ENCODE measurements at places on chromosomes 7 and 10. TPM values are rescaled to one million over a fixed set of nuclear protein-coding genes. Genes with fewer than 3 reads are reported as not detected.
A peak's percentile ranks its signal among the peaks of the same experiment; 100 is the strongest.

The TEX36 gene
- polyA plus RNA-seq: not detected

The UBN2 gene
- polyA plus RNA-seq: 3.2 TPM

- no peak for DNase-seq
- H3K4me3 ChIP-seq: no peak overlapping the region
- H3K36me3 ChIP-seq: no peaks in the 10 kb centered on the region
- H3K27ac ChIP-seq: no peak overlapping the region
- H3K27me3 ChIP-seq: no peaks in the 10 kb centered on the region
These were observed 178.6 kb downstream of the FANK1 start for GRCh38 chr10:126075009-126075408.

DNA sequence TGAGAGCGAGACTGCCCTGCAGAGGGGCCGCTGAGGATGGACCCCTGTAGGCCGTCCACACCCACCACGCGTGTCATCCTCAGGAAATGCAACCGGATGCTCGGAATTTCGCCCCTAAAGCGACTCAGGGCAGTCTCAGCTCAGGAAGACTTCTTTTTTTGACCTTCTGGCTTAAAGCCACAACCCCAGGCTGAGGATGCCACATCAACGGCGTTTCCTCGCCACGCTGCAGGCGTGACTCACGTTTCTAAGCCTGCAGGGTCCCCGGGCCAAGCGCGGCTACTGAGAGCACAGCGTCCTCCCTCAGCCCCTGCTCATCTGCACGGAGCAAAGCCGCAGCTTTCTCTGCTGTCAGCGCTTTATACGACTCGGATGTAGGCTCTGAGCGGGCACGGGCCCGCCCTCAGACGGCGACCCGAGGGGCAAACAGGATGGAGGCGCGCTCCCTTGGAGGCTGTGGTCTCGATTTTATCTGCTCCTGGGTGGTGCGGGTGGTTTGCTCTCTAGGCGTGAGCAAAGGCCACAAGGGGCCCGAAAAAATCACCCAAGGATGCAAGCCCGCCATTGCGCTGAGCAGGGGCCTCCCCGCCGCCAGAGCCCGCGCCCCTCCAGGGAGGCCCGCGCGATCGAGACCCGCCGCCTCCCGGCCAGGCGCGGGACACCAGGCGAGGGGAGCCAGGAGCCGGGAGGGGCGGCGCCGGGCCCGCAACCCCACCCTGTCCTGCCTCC lies 726 bp upstream of the INSIG1 start:
- H3K4me3 ChIP-seq: peak overlapping the region; percentile 68
- peaks cover 38% of the 10 kb centered on the region for H3K4me1 ChIP-seq
- H3K36me3 ChIP-seq: peaks cover under 1% of the 10 kb centered on the region
- peak overlapping the region; percentile 89 for H3K27ac ChIP-seq
- H3K27me3 ChIP-seq: no peaks in the 10 kb centered on the region

GRCh38 chr10:13102002-13102794 lies 2.2 kb downstream of the OPTN start:
- H3K4me1 ChIP-seq: peaks cover 49% of the 10 kb centered on the region
- H3K27ac ChIP-seq: no peak overlapping the region
- H3K27me3 ChIP-seq: no peaks in the 10 kb centered on the region
- H3K4me3 ChIP-seq: no peak overlapping the region
- H3K36me3 ChIP-seq: no peaks in the 10 kb centered on the region

- H3K36me3 ChIP-seq: peaks cover 59% of the 10 kb centered on the region
- H3K4me1 ChIP-seq: no peaks in the 10 kb centered on the region
- no peak for DNase-seq
- H3K4me3 ChIP-seq: no peak overlapping the region
- H3K27me3 ChIP-seq: no peaks in the 10 kb centered on the region
- H3K27ac ChIP-seq: no peak overlapping the region
These were observed 71.4 kb downstream of the WDR37 start for GRCh38 chr10:1127629-1128028.

GRCh38 chr10:123204127-123204461 lies 49.9 kb downstream of the BUB3 start:
- H3K4me1 ChIP-seq: peaks cover 6% of the 10 kb centered on the region
- DNase-seq: no peak
- no peaks in the 10 kb centered on the region for H3K27me3 ChIP-seq
- H3K36me3 ChIP-seq: no peaks in the 10 kb centered on the region

DNA sequence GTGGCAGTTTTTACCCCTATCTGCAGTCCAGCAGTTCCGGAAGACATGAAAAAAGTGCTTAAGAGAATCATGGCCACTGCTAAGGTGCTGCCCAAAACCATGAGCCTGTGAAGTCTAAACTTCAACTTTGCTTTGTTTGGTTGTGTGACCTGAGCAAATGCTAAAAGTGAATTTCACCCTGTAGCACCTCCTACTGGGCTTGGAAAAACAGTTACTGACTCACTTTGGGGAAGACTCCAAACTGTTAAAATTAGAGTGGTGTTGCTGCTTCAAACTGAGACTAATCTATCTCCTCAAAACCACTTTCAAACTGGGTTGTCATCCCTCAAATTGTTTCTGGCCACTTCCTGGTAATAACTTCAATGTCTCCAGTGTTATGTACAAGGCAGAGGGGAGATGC lies 21.3 kb downstream of the MKX start:
- H3K4me1 ChIP-seq: no peaks in the 10 kb centered on the region
- no peak for DNase-seq
- H3K36me3 ChIP-seq: no peaks in the 10 kb centered on the region

GRCh38 chr7:100159099-100159623 lies 638 bp upstream of the TRAPPC14 start:
- H3K27ac ChIP-seq: peak overlapping the region; percentile 75
- no peaks in the 10 kb centered on the region for H3K27me3 ChIP-seq
- no peak for DNase-seq
- peak overlapping the region; percentile 42 for H3K4me3 ChIP-seq
- H3K36me3 ChIP-seq: peaks cover 13% of the 10 kb centered on the region

DNA sequence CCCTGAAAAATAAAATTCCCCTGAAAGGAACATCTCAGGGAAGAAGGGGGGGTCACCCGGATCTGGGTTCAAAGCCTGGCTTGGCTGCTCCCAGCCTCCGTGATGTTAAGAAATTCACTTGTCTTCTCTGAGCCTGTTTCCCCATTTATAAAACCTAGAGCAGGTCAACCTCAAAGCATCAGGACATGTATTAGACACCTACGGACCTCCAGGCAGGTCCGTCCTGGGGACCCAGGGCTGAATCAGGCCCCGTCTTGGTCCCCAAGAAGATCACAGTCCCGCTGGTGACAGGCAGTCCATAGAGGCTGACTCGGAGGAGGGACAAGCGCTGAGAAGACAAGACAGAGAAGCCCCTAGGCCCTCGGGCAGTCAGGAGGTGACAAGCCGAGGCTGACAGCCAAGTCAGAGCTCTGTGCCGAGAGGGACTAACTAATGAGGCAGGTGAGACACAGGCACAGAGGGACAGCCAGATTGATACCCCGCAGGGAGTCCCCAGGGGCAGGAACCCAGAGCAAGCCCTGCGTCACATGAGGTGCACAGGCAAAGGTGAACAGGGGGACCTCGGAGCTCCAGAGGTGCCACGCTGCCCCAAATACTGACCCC lies 2.9 kb downstream of the MYL10 start:
- H3K27ac ChIP-seq: no peak overlapping the region
- H3K36me3 ChIP-seq: no peaks in the 10 kb centered on the region
- no peak for DNase-seq
- no peaks in the 10 kb centered on the region for H3K27me3 ChIP-seq

- no peaks in the 10 kb centered on the region for H3K36me3 ChIP-seq
- peaks cover 16% of the 10 kb centered on the region for H3K4me1 ChIP-seq
- DNase-seq: no peak
- no peak overlapping the region for H3K4me3 ChIP-seq
- no peaks in the 10 kb centered on the region for H3K27me3 ChIP-seq
These were observed 43.4 kb upstream of the PRSS58 start for GRCh38 chr7:142301299-142301698.

- no peak overlapping the region for H3K27ac ChIP-seq
- no peak for DNase-seq
- no peaks in the 10 kb centered on the region for H3K27me3 ChIP-seq
- no peaks in the 10 kb centered on the region for H3K4me1 ChIP-seq
- H3K36me3 ChIP-seq: no peaks in the 10 kb centered on the region
These were observed 107.4 kb downstream of the DNAJB6 start for GRCh38 chr7:157444011-157444842.

DNA sequence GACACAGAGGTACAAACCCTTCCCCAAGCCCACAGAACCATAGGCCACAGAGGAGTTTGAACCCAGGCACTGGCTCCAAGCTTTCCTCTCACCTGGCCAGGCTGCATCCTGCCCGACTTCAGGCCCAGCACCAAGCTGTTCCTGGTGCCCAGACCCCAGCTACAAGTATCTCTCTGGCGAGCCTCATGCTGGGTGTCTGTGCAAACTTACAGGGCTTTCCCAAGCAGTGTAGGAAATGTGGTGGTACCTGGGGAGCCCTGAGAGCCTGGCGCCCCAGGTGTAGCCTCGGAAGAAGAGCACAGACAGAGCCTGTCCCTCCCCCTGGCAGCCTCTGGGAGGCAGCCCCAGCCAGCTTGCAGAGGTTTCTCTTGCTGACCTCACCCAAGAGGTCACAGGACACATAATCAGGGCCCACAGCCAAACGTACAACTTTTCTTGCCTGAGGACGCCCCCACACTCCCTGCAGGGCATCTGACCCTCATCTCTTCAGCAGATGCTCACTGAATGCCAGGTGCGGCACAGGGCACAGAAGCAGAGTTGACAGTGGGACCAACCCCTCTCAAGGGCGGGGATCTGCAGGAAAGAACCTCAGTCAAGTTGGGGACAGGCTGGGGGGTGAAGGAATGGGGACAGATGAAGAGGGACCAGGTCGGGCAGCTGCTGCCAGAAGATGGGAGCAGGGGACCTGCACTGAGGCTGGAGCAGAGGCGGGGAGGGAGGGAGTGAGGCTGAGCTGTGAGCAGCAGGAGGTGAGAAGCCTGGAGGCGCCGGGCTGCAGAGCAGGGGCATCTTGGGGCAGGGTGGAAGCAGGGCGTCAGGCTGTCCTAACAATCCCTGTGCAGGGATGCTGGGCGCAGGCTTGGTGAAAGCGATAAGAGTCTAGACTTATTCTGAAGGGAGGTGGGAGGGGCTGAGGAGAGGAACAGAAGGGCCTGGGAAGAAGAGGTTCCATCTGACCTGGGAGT lies 16.3 kb upstream of the MYL7 start:
- H3K4me1 ChIP-seq: no peaks in the 10 kb centered on the region
- H3K36me3 ChIP-seq: no peaks in the 10 kb centered on the region
- H3K27me3 ChIP-seq: no peaks in the 10 kb centered on the region
- no peak overlapping the region for H3K27ac ChIP-seq
- no peak overlapping the region for H3K4me3 ChIP-seq

DNA sequence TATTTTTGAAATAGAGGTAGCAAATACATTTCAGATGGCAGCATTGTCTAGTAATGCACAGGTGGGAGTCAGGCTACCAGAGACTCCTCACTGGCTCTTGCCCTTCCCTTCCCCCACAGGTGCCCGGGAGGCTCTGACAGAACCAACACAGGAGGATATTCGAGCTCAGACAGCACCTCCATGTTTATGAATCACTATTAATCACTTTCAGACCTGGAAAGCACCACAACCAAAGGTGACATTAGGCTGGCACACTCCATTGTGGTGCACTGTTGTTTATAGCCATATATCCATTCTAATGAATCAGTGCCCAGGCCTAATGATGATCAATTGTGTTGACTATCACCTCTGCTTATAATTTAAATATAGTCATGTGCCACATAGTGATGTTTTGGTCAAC lies 107.8 kb upstream of the NAMPT start:
- H3K4me3 ChIP-seq: no peak overlapping the region
- H3K36me3 ChIP-seq: no peaks in the 10 kb centered on the region
- H3K27me3 ChIP-seq: no peaks in the 10 kb centered on the region
- H3K4me1 ChIP-seq: no peaks in the 10 kb centered on the region

- no peak overlapping the region for H3K27ac ChIP-seq
- H3K4me1 ChIP-seq: no peaks in the 10 kb centered on the region
- H3K36me3 ChIP-seq: no peaks in the 10 kb centered on the region
- no peaks in the 10 kb centered on the region for H3K27me3 ChIP-seq
These were observed 10.6 kb upstream of the LYZL2 start for GRCh38 chr10:30639946-30640786.

DNA sequence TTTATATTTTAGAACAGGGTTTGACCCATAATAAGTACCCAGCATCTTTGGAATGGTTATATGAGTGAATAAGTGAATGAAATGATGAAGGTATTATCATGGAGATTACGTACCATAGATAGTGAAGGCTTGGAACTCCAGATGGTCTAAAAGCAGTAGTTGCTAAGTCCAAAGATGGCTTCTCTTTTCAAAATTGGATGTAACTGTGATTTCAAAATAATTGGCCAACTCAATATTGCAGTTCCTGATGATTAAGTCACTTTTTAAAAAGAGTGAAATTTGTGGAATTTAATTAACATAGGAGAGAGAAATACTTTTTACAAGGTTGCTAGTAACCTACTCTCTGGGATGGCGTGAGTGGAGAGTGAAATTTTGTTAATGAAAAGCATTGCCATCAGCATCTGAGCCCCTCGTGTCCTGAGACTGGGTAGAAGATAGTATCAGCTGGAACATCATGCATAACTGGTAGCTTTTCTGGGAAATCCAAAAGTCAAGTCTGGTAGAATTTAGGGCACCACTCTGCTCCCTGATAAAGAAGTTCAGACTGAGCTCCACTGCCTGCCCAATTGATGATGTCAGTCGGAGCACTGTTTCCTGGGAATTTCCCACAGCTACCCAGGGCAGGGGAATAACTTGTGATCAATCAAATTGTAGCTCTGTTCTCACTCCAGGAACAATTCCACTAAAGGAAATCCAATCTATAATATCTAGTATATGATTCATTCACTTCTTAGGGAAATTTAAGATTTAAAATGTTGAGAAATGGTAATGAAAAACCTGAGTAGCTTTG lies 3.2 kb downstream of the GPR141 start:
- H3K4me1 ChIP-seq: no peaks in the 10 kb centered on the region
- no peak overlapping the region for H3K4me3 ChIP-seq
- no peaks in the 10 kb centered on the region for H3K36me3 ChIP-seq
- no peaks in the 10 kb centered on the region for H3K27me3 ChIP-seq
- DNase-seq: no peak

GRCh38 chr7:24763303-24763901 lies 6.1 kb upstream of the GSDME start:
- H3K4me1 ChIP-seq: no peaks in the 10 kb centered on the region
- H3K27me3 ChIP-seq: peaks cover 21% of the 10 kb centered on the region
- DNase-seq: no peak
- no peaks in the 10 kb centered on the region for H3K36me3 ChIP-seq

DNA sequence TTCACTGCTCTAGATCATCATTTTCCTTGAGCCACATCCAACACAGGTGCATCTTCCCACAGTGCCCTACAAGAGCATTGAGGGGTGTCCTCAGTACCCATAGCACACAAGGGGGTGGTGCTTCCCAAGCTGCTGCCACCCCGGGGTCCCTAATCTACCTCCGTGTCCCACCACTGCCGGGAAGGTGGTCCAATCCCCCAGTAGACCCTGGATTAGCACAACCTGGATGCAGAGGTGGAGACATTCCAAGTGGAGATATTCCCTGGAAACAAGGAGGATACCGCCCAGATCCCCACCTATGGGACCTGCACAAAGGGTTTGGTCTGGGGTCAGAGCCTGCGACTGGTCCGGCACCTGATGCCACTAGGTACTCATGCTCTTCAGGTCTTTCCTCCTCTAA lies 284.8 kb upstream of the PPP2R2D start:
- H3K4me3 ChIP-seq: no peak overlapping the region
- H3K27ac ChIP-seq: no peak overlapping the region
- DNase-seq: no peak
- no peaks in the 10 kb centered on the region for H3K27me3 ChIP-seq
- H3K4me1 ChIP-seq: no peaks in the 10 kb centered on the region

Data from CD8-positive, alpha-beta memory T cell (primary cell).